ENCODE measurements at places on chromosomes 6 and 20. TPM values are rescaled to one million over a fixed set of nuclear protein-coding genes. Genes with fewer than 3 reads are reported as not detected.

The SRSF12 gene
- total RNA-seq: 1.1 TPM

DNA sequence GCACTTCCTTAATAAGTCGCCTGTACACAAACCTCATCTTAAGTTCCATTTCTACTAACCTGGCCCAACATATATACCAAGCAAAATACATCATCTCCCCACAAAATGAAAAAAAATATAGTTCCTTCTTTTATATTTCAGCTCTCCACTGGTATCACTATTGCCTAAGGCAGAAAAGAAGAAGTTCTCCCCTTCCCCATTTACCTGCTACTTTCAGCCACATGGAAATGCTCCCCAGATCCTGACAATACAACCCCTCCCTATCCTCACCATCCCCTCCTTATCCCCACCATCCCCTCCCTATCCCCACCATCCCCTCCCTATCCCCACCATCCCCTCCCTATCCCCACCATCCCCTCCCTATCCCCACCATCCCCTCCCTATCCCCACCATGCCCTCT lies 175.7 kb downstream of the LINC00237 start:
- no peak for DNase-seq
- peaks cover 26% of the 10 kb centered on the region for H3K27me3 ChIP-seq
- no peak overlapping the region for H3K27ac ChIP-seq
- no peak overlapping the region for H3K4me3 ChIP-seq

GRCh38 chr6:52497652-52498408 lies 77.7 kb downstream of the EFHC1 start:
- H3K36me3 ChIP-seq: peaks cover 14% of the 10 kb centered on the region
- H3K4me3 ChIP-seq: no peak overlapping the region
- no peak for DNase-seq
- H3K27me3 ChIP-seq: no peaks in the 10 kb centered on the region

DNA sequence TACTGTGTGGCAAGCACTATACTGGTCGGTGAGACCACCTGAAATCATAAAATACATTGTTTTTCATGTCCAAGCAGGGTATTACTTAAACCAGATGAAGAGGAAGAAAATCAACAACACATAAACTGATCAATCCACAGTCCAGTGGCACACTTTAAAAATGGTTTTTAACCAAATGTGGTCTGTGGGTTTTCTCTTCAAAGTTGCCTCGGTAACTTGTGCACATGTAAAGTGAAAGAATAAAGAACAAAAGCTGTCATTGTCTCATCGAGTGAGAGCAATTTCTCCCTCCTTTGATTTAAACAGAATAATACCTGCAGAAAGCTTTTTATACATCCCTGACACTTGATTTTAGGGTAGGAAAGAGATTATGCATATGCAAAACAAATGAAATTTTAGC lies 3.7 kb downstream of the FLRT3 start:
- H3K36me3 ChIP-seq: peaks cover 20% of the 10 kb centered on the region
- H3K4me3 ChIP-seq: peak overlapping the region; percentile 74
- peak overlapping the region; percentile 84 for H3K27ac ChIP-seq
- DNase-seq: peak; percentile 16
- H3K27me3 ChIP-seq: no peaks in the 10 kb centered on the region
- H3K4me1 ChIP-seq: peaks cover 16% of the 10 kb centered on the region
